Activated CD4-positive, alpha-beta T cell treated with anti-CD3 and anti-CD28 coated beads for 48 hours (primary cell): ENCODE measurements at places on chromosomes 12 and 14.

GRCh38 chr14:36767603-36768281 lies 106.1 kb downstream of the PAX9 start:
- DNase-seq, result no peak

GRCh38 chr12:22042976-22043669 lies 2.9 kb upstream of the CMAS start:
- peak; percentile 35 for DNase-seq

- no peak for DNase-seq
Measured at GRCh38 chr14:87111126-87111525, 881.9 kb downstream of the GALC start.

GRCh38 chr14:90345239-90345557 lies 13.5 kb upstream of the NRDE2 start:
- DNase-seq, result no peak

GRCh38 chr14:50725761-50726160 lies 57.7 kb upstream of the SAV1 start:
- DNase-seq, result no peak

DNA sequence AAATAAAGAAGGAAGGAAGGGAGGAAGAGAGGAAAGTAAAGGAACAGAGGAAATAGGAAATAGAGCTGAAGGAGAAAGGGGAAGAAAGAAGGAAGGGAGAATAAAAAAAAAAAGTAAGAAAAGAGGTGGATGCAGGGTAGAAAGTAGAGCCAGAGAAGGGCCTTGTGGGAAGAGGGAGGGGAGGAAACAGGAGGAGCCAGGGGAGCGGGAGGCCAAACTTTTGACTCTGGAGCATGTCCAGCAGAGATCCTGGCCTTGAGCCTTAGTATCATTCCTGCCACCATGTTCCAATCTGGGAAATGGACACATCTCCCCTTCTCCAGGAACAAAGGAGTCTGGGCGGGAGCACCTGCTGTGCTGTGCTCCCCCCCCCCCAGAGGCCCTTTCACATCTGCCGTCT lies 11.1 kb upstream of the SMUG1 start:
- no peak for DNase-seq

GRCh38 chr12:120439646-120440247 lies 1.8 kb downstream of the COX6A1 start:
- DNase-seq, result peak; percentile 84

GRCh38 chr12:59698600-59698999 lies 102.8 kb downstream of the SLC16A7 start:
- no peak for DNase-seq

GRCh38 chr14:80350707-80351106 lies 139.4 kb upstream of the DIO2 start:
- DNase-seq, result no peak

DNA sequence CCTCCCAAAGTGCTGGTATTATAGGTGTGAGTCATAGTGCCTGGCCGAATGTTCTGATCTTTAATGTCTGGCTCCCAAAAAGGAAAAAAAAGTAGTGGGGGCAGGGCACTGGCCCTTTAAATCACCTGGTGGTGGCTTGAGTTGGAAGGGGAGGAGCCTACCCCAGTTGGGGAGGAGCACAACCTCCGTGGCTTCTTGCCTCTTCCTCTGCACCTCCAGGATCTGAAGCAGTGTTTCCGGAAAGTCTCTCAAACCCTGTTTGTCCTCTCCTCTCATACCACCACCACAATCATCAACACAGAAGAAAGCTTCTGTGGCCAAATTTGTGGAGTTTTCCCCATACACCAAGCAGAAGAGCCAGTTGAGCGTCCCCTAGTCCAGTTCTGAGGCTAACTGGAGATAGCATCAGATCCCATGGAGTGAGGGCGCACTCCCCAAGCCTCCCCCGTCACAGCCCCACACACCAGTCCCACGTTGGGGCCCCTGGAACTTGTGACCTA lies 24.3 kb upstream of the RCOR1 start:
- peak; percentile 68 for DNase-seq

DNA sequence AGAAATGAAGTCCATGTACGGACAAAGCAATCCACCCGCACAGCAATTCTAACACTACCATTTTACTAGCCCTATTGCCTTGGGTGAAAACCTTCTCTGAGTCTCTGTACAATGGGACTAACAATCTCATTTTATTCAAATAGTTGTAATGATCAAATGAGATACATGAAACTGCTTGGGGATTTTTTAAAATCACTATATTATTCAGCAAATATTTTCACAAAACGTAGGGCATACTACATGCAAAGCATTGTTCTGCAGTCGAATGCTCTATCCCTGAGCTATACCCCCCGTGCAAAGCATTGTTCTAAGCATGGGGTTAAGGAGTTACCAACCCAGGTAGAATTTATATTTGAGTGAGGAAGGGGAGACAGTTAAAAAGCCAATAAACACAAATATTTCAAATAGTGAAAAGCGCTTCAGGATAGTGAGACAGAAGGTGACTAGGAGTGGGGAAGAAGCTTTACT lies 554 bp upstream of the ATF7 start:
- DNase-seq, result no peak

DNA sequence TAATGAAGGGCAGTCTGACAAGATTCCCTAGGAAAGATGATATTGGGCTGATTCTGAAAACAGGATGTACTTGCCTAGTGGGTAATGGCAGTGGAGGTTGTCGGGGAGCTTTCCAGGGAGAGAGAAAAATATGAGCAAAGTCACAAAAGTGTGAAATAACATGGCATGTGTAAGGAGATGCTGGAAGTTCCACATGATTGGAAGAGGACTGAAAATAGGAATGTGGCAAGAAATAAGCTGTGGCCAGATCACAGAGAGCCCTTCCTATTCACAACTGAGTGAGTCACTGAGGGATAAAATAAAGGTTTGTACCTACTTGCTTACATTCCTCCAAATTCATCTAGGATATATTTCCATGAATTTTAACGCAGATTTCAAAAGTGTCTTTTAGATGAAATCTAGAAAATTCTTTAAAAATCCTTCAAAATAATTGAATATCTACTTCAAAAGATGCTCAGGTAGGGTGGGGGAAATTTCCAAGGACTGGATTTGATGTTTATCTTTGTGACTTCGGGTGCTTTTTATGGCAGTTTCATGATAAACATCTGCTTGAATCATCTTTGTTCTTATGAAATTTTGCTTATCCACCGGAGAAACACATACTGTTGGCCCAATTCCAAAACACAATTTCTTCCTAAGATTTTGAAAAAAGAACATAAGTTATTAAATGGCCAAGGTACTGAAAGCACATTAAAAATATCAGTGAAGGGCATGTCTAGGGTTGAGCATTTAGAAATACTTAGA lies 36.3 kb upstream of the SLC2A13 start:
- DNase-seq, result no peak

DNA sequence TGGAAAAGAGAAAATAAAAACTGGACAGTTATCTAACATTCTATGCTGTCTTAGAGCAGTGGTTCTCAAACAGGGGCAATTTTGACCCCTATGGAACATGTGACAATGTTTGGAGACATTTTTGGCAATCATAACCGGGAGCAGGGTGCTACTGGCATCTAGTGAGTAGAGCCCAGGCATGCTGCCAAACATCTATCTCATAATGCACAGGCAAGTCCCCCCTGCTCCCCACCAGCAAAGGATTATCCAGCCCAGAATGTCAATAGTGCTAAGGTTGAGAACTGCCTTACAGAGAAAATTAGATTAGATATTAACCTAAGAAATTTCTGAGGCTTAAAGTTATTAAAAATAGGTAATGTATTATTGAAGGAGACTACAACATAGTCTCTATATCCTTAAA lies 22.9 kb upstream of the CATSPERB start:
- no peak for DNase-seq

DNA sequence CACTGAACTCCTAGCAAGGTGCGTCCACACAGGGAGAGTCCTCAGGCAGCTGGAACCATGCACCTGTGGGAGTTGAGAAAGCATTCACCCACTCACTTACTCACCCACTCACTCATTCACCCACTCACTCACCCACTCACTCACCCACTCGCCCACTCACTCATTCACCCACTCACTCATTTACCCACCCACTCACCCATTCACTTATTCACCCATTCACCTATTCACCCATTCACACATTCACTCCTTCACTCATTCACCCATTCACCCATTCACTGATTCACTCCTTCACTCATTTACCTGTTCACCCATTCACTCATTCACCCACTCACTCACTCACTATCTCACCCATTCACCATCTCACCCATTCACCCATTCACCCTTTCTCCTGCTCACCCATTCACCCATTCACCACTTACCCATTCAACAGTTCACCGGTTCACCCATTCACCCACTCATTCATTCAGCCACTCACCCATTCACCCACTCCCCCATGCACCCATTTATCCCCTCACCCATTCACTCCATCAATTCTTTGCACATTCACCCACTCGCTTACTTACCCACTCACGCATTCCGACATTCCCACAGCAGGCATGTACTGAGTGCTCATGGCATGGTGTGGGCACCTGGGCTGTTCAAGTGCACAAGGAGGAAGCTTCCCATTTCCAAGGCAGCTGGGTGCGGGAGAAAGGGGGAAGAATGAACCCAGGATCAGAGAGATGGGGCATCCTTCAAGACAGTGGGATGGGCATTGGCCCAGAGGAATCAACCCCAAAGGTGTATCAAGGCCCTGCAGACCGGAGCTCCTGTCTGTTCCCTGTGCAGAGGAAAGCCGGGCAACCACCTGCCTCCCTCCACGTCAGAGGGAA lies 135.2 kb upstream of the C14orf180 start:
- DNase-seq, result no peak

DNA sequence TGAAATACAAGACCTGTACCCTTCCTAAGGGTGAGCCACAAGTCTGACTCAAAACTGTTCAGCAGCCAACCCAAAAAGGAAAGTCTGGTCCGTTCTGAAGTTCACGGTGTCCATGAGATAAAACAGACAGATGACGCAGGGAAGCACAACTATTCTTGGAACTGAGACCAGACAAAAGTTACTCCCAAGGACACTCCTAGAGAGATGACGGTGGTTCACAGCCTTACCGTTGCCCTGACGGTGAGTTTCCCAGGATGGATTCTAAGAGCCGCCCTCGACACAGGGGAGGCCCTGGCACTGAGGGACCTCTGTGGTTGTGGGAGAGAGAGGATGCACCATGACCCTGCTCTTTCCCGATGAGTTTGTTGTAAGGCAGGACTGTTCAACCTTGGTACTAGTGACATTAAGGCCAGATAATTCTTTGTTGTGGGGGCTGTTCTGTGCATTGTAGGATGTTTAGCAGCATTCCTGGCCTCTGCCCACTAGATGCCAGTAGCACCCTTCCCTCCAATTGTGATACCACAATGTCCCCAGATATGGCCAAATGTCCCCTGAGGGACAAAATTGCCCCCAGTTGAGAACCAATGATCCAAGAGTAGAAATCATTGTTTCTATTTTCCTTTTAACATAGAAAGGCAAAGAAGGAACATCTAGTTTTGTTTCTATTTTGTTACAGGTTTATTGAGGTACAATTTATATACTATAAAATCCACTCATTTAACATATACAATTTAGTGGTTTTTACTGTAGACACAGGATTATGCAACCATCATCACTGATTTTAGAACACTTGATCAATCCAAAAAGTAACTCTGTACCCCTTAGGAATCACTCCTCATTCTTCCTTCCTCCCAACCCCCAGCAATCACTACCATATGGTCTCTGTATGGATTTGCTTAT lies 23.0 kb downstream of the OR10P1 start:
- no peak for DNase-seq

DNA sequence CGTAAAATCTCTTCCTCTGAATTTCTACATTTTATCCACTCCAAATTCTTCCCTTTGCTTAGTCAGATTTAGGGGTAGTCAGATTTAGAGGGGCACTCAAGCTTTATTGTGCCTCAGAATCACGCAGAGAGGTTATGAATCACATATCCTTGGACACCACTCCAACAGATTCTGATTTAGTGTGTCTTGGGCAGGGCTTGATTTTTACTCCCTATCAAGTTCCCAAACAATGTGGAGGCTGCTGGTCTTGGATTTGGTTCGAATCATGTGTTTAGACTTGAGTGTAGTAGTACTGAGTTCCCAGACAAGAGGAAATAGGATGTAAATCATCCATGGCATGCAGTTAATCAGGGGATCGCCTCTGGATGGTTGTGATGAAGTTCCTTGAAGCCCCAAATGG lies 298.1 kb upstream of the CLEC14A start:
- no peak for DNase-seq

DNA sequence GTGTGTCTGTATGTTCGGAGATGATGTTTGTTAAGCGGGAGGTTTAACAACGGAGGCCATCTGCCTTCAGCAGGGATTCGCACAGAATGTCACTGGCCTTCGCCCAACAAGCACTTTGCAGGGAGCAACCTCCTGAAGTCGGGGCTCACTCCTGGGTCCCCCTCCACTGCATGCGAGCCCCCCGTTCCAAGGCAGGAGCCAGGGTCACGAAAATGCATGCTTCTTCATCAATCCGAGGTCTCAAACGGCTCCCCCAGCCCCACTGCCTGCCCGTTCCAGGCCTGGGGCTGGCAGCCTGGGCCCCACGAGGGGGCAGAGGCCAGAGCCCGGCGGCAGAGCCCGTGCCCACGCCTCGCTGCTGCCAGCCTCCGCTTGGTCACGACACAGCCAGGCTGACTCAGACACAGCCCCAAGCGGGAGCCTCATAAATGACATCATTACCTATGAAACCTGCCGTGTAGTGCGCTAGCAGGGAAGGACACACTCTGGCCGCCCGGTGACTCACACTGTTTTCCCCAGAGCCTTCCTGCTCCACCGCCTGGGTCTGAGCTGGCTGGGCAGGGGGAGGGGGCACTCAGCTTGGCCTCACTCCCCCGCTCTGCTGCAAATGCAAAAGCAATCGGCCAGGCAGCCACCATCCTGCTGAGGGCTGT lies 169.5 kb upstream of the RTL1 start:
- DNase-seq, result peak; percentile 32

- DNase-seq, result no peak
Measured at GRCh38 chr14:31127690-31128089, 79.9 kb downstream of the HECTD1 start.

- DNase-seq, result no peak
Measured at GRCh38 chr12:15733136-15733535, 56.1 kb downstream of the EPS8 start.

GRCh38 chr14:20512177-20512905 lies 7.0 kb downstream of the RNASE10 start:
- DNase-seq, result no peak

- DNase-seq, result no peak
Measured at GRCh38 chr12:132422381-132423043, 67.4 kb upstream of the FBRSL1 start.

GRCh38 chr12:70059373-70059772 lies 183.9 kb upstream of the CNOT2 start:
- DNase-seq, result no peak

DNA sequence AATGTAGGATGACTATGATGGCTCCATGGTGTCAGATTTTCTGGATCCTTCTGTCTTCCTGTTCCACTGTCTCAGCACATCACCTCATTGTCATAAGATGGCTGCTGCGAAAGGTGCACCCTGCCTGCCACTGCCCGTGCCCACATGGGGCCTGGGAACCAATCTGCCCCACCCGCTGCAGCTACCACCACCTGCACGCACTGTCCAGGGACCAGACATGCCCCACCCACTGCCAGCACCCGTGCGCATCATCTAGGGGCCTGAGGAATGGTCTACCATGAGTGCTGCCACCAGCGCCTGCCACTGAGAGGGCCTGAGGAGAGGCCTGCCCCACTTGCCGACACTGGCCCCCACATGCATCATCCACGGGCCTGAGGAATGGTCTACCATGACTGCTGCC lies 23.8 kb downstream of the CYP46A1 start:
- DNase-seq, result no peak
